ENCODE measurements at places on chromosomes 13 and 19.

DNA sequence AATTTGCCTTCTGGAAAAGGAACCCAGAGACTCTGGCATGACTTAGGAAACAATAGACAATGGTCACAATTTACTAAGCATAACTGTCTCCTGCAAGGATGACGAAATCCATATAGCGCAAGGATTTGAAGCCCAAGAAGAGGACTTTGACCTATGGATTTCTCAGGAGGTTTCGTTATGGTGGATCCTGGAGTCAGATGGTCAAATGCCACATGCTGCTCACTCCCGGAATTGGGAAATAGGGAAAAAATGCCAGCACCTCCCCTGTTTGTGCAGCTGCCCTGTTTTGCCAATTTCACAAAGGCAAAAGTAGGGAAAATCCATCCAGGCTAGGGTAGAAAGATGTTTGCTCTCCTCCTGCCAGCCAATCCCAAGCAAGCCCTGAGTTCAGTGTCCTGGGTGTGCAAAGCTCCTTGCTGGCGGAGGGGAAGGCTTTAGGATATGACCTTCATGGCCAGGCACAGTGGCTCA, 23.4 kb downstream of the RDH8 start:
- no peak for DNase-seq

DNA sequence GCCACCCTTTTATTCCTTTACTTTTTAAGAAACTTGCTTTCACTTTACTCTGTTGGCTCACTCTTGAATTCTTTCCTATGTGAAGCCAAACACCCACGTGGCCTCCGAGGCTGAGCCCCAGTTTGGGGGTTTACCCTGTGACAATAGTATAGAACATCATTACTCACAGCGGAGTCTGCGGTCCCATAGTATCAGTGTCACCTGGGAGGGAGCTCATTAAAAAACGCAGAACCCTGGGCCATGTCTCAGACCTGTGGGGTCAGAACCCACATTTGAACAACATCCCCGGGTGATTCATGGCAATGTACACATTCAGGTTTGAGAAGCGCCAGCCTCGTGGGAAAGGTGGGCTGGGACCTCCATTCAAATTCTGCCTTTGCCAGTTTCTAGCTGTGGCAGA, 36.0 kb upstream of the UBL3 start:
- DNase-seq = no peak

GRCh38 chr19:35596366-35596999, 10.5 kb downstream of the PMIS2 start:
- DNase-seq = no peak

DNA sequence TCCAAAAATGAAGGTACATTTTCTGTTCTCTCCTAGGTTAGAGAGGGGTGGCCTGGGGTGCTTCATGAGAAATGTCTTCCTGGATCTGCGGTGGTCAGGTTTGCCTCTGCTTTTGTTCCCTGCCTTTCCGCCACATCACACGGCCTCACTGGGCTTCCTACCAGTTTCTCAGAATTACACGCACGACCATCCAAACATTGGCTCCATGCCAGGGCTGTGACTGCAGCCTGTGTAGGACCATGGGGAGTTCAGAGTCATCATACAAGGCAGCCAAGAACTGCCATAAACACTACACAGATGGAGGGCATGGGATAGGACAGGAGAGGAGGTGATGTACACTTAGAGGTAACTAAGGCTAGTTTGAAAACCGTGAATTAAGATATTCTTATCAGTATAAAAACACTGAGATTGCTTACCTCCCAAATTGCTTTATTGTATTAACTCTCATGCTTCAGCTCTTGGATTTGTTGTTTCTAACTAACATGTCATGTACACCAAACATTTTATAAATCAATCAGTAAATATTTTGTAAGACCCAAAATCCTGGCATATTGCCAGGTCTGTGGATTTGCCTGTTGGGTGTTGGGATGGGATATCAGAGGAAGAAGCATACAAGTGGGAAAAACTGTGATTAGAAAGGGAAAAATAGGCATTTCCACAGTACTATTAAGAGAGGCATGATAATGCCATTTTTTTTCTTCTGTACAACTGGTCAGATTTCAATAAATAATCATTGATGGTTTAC, 45.2 kb downstream of the CDADC1 start:
- DNase-seq = no peak

GRCh38 chr13:110341445-110342244, 34.6 kb downstream of the COL4A2 start:
- no peak for DNase-seq

- no peak for DNase-seq
Observed at GRCh38 chr19:29467824-29468401, 57.9 kb upstream of the VSTM2B start.

DNA sequence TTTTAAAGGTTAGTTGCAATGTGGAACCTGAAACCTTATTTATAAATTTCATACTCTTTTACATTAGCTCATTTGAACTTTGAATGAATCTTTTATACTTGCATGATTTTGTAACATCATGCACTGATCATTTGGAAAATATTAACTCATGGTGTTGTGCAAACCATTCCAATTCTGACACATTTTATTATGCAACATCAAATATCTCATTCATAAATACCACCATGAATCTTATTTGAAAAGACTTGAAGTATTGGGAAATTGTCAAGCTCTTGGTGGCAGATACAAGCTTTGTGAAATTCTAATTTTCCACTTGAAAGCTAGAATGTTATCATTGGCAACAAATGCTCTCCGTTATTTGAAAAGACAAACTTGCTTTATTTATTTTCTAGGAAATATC, 379.9 kb upstream of the PCDH20 start:
- DNase-seq = no peak

GRCh38 chr19:28943651-28944050, 269.3 kb downstream of the UQCRFS1 start:
- no peak for DNase-seq

DNA sequence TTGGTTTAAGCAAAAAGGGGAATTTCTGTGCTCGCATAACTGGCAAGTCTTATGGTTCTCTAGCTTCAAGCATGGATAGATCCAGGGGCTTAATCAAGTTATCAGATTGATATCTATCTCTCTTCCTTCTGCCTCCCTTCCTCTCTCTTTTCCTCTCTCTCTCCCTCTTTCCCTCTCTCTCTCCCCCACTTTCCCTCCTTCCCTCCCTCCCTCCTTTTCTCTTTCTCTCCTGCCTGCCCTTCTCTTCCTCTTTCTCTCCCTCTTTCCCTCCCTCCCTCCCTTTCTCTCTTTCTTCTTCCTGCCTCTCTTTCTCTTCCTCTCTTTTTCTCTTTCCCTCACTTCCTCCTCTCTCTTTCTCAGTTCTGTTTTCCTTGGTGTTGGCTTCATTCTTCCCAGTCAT, 195.8 kb downstream of the HS6ST3 start:
- DNase-seq = no peak

- no peak for DNase-seq
Observed at GRCh38 chr19:48539503-48540096, 12.4 kb upstream of the SULT2B1 start.

- DNase-seq = no peak
Observed at GRCh38 chr13:97004886-97005285, 10.6 kb upstream of the OXGR1 start.

GRCh38 chr19:40612831-40613689, 11.9 kb downstream of the LTBP4 start:
- DNase-seq = no peak

GRCh38 chr13:52849291-52850071, 1.0 kb upstream of the PCDH8 start:
- no peak for DNase-seq

Data from cerebellar nuclear complex (tissue), 1 donor.